ENCODE measurements at places on chromosomes 5 and 9.
A peak's percentile ranks its signal among the peaks of the same experiment; 100 is the strongest.

- H3K36me3 ChIP-seq: no peaks in the 10 kb centered on the region
- no peaks in the 10 kb centered on the region for H3K4me1 ChIP-seq
- no peaks in the 10 kb centered on the region for H3K27me3 ChIP-seq
- no peak overlapping the region for H3K4me3 ChIP-seq
- H3K27ac ChIP-seq: no peak overlapping the region
- no peak for DNase-seq
Measured at GRCh38 chr9:96691326-96691725, 36.2 kb upstream of the PRXL2C start.

DNA sequence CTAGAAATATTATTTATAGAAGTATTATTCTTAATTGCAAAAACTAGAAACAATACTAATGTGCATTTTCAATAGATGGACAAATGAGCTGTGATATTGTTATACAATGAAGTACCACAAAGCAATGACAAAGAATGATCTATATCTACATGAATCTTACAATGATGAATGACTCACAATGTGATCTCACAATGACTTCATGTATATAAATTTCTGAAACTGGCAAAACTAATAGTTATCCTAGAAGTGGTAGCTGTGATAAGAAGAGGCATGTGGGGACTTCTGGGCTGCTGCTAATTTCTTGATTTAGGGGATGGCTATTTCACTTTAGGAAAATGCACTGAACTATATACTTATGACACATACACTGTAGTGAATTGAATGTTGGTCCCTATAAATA is 396.0 kb upstream of the ZNF608 start:
- no peak overlapping the region for H3K4me3 ChIP-seq
- no peak overlapping the region for H3K27ac ChIP-seq
- DNase-seq: no peak
- no peaks in the 10 kb centered on the region for H3K36me3 ChIP-seq
- H3K27me3 ChIP-seq: no peaks in the 10 kb centered on the region

- no peak overlapping the region for H3K4me3 ChIP-seq
- no peak overlapping the region for H3K27ac ChIP-seq
- no peaks in the 10 kb centered on the region for H3K36me3 ChIP-seq
- H3K27me3 ChIP-seq: no peaks in the 10 kb centered on the region
- H3K4me1 ChIP-seq: no peaks in the 10 kb centered on the region
Measured at GRCh38 chr5:95069021-95069420, 215.9 kb downstream of the MCTP1 start.

GRCh38 chr5:75078027-75078426 is 25.7 kb upstream of the GCNT4 start:
- DNase-seq: no peak
- H3K4me3 ChIP-seq: no peak overlapping the region
- no peaks in the 10 kb centered on the region for H3K27me3 ChIP-seq

DNA sequence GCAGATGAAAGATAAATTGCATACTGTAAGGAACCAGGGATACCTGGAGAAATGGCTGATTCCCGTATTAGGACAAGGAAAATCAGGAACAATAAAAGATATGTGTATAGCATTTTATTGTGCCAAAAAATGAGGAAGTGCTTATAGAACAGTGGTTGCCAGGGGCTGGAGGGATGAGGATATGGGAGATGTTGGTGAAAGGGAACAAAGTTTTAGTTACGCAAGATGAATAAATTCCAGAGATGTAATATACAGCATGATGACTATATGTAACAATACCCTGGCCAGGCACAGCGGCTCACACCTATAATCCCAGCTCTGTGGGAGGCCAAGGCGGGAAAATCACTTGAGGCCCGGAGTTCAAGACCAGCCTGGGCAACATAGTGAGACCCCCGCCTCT is 101.8 kb downstream of the CDK5RAP2 start:
- no peak overlapping the region for H3K4me3 ChIP-seq
- H3K36me3 ChIP-seq: peaks cover 7% of the 10 kb centered on the region
- peaks cover 12% of the 10 kb centered on the region for H3K4me1 ChIP-seq
- H3K27ac ChIP-seq: no peak overlapping the region
- H3K27me3 ChIP-seq: no peaks in the 10 kb centered on the region

DNA sequence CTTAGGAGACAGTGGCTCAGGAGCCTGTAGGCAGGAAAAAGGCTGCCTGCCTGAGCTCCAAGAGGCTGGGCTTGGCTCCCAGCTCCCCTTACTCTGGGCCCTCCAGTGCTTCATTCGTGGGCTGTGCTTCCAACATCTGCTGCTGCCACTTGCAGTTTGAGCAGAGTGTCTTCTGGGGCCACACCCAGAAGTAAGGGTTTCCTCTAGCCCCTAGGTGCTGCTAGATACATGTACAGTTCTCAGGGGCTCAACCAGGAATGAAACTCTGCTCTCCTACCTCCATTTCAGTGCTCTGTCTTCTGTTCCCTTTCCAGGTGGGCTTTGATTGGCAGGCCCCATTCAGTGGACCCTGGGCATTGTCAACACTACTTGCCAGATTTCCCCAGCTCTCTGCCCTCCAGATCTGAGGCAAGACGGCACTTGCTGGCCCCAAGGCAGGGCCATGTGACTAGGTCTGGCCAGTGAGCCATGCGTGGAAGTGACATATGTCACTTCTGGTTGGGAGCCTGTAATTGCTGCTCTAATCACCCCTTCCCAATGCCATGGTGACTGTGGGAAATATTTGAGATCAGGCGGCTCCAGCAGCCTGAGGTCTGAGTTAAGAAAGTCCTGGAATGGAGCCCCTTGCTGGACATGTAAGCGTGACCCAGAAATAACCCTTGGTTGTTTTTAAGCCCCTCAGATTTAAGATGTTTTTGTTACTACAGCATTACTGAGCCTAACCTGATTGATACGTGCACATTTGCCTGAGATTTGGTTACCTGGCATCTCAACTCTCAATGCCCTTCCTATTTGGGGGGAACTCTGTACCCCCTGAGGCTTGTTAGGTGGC is 9.4 kb upstream of the BOD1 start:
- no peaks in the 10 kb centered on the region for H3K4me1 ChIP-seq
- no peak overlapping the region for H3K27ac ChIP-seq
- H3K27me3 ChIP-seq: no peaks in the 10 kb centered on the region
- H3K4me3 ChIP-seq: no peak overlapping the region
- no peak for DNase-seq
- no peaks in the 10 kb centered on the region for H3K36me3 ChIP-seq

- no peaks in the 10 kb centered on the region for H3K27me3 ChIP-seq
- peaks cover 3% of the 10 kb centered on the region for H3K4me1 ChIP-seq
- H3K27ac ChIP-seq: no peak overlapping the region
- H3K4me3 ChIP-seq: no peak overlapping the region
- H3K36me3 ChIP-seq: no peaks in the 10 kb centered on the region
Measured at GRCh38 chr5:150129813-150130492, 25.7 kb downstream of the PDGFRB start.

DNA sequence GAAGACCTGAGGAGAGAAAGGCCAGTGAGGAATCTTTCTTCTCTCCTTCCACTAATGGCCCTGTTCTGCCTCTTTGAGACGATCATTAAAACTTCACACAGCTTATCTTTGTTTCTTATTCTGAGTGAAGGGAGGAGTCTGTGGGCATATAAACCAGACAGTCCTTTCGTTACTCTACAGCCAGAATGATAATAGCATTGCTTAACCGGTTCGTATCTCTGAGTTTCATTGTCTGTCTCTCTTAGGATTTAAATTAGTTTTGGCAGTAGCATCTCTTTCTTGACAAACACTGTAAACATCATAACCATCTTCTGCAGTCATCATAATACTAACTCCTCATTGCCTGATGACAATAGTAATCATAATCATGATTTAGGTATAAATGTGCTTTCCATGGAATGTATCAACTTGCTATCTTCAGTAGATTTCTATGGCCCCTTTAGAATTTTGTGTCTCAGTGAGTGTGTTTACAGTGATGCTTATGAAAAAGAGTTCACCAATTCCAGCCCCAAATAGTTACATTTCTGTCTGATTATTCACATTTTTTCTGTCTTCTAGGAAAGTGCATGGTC is 618.8 kb upstream of the KLF4 start:
- no peaks in the 10 kb centered on the region for H3K27me3 ChIP-seq
- H3K27ac ChIP-seq: no peak overlapping the region
- DNase-seq: no peak

- H3K4me1 ChIP-seq: peaks cover 32% of the 10 kb centered on the region
- H3K4me3 ChIP-seq: no peak overlapping the region
- no peak for DNase-seq
- no peak overlapping the region for H3K27ac ChIP-seq
- no peaks in the 10 kb centered on the region for H3K36me3 ChIP-seq
Measured at GRCh38 chr9:6781476-6781875, 23.7 kb downstream of the KDM4C start.

GRCh38 chr9:114051281-114051680 is 26.8 kb downstream of the AMBP start:
- H3K36me3 ChIP-seq: no peaks in the 10 kb centered on the region
- H3K27ac ChIP-seq: no peak overlapping the region
- H3K27me3 ChIP-seq: no peaks in the 10 kb centered on the region
- no peak overlapping the region for H3K4me3 ChIP-seq
- no peak for DNase-seq
- no peaks in the 10 kb centered on the region for H3K4me1 ChIP-seq

- DNase-seq: no peak
- H3K4me3 ChIP-seq: no peak overlapping the region
Measured at GRCh38 chr5:114358329-114358728, 3.5 kb upstream of the KCNN2 start.

GRCh38 chr5:75053054-75053303 is 621 bp upstream of the GCNT4 start:
- peak overlapping the region; percentile 88 for H3K4me3 ChIP-seq
- no peaks in the 10 kb centered on the region for H3K27me3 ChIP-seq
- no peaks in the 10 kb centered on the region for H3K36me3 ChIP-seq
- H3K4me1 ChIP-seq: peaks cover 11% of the 10 kb centered on the region
- peak overlapping the region; percentile 78 for H3K27ac ChIP-seq

- H3K4me3 ChIP-seq: no peak overlapping the region
- H3K4me1 ChIP-seq: no peaks in the 10 kb centered on the region
- H3K36me3 ChIP-seq: peaks cover 10% of the 10 kb centered on the region
- no peaks in the 10 kb centered on the region for H3K27me3 ChIP-seq
Measured at GRCh38 chr5:310941-311434, 10.5 kb upstream of the AHRR start.

DNA sequence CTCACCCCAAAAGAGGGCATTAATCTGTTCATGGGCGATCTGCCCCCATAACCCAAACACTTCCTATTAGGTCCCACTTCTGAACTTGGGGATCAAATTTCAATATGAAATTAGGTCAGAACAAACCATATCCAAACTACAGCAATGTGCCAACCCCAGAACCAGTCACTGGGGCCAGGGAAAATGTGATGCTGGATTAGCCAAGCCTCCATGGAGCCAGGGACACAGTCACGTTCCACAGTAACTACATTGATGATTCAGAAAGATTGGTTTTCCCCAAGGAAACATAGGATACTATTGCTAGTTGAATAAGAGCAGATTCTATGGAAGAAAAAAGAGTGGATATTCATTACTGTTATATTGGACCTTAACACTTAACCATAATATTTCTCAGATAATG is 84.2 kb downstream of the GIN1 start:
- H3K36me3 ChIP-seq: no peaks in the 10 kb centered on the region
- no peaks in the 10 kb centered on the region for H3K4me1 ChIP-seq
- H3K27ac ChIP-seq: no peak overlapping the region
- H3K4me3 ChIP-seq: no peak overlapping the region
- no peaks in the 10 kb centered on the region for H3K27me3 ChIP-seq
- DNase-seq: no peak

DNA sequence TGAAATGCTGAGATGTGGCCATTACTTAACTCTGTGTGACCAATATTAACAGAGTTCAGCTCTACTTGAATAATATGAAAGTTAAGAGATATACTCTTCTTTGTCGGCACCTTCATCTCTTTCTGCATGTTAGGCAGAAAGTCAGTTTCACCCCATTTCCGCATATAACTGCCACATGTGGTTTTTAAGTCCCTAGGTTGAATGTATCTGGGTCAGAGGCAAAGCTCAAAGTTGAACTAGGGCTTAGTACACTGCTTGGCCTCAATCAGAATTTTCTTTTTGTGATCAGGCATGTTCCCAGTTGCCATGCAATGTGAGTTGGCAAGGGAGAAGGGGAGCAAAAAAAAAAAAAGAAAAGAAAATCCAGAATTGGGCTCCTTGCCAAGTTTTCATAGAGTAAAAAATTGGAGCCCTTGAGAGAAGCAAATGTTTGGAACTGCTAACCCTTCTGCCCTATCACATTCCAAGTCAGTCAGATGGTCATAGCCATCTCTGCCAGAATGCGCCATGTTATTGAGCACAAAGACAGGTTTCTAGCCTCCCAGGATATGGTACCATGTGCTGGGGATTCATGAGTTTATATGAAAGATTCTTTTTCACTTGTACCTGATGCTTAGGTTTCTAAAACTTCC is 251.2 kb upstream of the RORB start:
- H3K4me1 ChIP-seq: no peaks in the 10 kb centered on the region
- H3K4me3 ChIP-seq: no peak overlapping the region
- H3K27ac ChIP-seq: no peak overlapping the region
- no peaks in the 10 kb centered on the region for H3K36me3 ChIP-seq
- DNase-seq: no peak

DNA sequence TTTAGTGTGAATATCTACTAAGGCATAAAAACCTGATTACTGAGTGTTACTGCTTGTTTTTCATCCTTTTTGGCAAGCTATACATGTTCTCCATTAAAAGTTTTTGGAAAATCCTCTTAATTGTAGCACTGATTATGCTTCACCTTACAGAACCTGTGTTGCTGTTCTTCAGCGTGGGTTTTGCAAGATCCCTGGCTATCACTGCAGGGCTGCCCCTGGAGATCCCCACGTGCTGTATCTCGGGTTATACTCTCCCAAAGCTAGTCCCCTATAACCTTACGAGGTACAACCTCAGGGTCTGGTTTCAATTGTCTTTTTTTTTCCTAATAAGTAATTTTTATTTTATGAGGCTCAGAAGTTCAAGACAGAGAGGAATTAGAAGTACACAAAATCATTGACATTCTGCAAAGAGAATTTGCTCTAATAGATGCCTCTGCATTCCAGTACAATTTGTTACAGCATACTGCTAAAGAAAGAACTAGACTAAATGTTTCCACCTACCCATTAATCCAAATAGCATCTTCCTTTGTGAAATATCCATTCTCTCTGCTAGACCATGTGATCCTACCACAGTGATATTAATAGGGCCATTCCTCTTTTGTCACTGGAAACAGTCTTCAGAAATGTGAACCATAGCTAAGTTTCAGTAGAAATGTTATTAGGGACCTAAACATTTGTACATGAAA is 25.8 kb upstream of the CAMK4 start:
- no peak overlapping the region for H3K27ac ChIP-seq
- no peaks in the 10 kb centered on the region for H3K36me3 ChIP-seq
- no peaks in the 10 kb centered on the region for H3K27me3 ChIP-seq
- H3K4me1 ChIP-seq: no peaks in the 10 kb centered on the region
- H3K4me3 ChIP-seq: no peak overlapping the region

- H3K27me3 ChIP-seq: no peaks in the 10 kb centered on the region
- no peaks in the 10 kb centered on the region for H3K36me3 ChIP-seq
- peaks cover 34% of the 10 kb centered on the region for H3K4me1 ChIP-seq
- no peak overlapping the region for H3K4me3 ChIP-seq
Measured at GRCh38 chr9:97567182-97567893, 65.8 kb downstream of the TSTD2 start.

DNA sequence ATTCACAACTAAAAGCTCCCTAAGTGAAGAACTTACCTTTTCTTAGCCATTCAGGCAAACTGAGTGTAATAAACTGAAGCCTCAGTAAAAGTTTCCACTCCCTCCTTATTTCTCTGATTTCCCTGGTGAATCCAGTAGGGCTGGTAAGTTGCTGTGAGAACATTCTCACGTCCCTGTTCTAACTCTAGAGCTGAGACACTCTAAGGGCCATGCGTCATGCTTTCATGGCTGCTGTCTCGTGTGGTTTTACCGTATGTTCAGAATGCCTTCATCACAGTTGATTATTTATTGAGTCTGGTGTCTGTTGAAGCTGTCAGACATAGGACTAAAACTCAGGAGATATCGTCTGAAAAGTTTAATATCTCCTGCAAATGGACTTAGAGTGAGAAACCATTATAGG is 1.3 kb downstream of the OR2S2 start:
- no peaks in the 10 kb centered on the region for H3K36me3 ChIP-seq
- no peak for DNase-seq
- no peaks in the 10 kb centered on the region for H3K27me3 ChIP-seq
- peaks cover 22% of the 10 kb centered on the region for H3K4me1 ChIP-seq
